ENCODE measurements at places on chromosomes 11 and 22. TPM values are rescaled to one million over a fixed set of nuclear protein-coding genes. Genes with fewer than 3 reads are reported as not detected.

SFI1 gene
- 435 TPM for total RNA-seq

DNA sequence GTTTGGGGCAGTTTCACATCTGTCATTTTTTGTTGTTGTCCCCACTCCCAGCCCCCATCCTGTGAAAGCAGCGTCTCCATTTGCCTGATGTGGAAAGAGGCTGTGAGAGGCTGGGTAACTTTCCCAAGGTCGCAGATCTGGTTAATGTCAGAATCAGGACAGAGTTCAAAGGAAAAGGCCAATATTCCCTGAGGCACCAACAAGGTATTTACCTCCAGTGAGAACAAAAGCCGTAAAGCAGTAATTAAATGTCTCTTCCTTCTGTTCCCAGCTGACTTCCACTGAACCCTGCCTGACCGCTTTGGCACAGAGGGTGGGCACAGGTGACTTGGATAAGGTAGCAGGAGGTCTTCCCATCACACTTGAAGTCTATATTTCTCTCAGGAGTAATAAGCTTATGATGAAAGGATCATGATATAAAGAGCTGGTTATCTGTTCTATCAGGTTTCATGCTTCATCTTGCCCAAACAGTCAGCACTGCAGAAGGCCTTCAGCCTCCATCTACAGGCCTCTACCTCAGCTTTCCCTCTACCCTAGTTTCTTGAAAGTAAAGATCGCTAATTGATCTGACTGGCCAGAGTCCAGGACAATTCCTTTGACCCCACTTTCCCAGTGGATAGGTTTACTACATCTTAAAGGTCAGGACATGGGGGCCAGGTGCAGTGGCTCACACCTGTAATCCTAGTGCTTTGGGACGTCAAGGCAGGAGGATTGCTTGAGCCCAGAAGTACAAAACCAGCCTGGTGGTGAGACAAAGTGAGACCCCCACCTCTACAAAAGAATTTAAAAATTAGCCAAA lies 9.4 kb downstream of the C11orf91 start:
- no peak for DNase-seq

GRCh38 chr22:38070250-38070921 lies 13.2 kb downstream of the PICK1 start:
- no peak for DNase-seq

DNA sequence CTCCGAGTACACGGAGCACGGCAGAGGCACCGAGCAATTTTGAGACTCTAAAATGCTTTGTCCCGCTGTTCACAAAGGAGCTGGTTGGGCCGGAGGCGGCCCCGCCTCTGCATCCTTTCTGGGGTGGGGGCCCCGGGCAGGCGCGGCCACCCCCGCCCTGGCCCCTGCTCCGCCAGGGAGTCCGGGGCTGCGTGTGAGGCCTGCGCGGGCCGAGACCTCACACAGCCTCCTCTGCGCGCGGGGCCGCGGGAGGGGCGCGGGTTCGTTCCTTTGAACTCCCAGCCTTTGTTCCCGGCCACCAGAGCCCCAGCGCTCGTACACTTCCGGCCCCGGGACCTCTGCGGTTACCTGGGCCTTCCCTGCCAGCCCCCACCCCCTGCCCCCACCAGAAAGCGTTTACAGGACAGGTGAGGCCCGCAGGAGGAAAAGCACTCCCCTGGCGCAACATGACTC lies 1.6 kb downstream of the FGF19 start:
- no peak for DNase-seq
